ENCODE measurements at places on chromosomes 11 and 22.

GRCh38 chr11:72718101-72718501 lies 34.1 kb downstream of the ARAP1 start:
- DNase-seq: no peak

DNA sequence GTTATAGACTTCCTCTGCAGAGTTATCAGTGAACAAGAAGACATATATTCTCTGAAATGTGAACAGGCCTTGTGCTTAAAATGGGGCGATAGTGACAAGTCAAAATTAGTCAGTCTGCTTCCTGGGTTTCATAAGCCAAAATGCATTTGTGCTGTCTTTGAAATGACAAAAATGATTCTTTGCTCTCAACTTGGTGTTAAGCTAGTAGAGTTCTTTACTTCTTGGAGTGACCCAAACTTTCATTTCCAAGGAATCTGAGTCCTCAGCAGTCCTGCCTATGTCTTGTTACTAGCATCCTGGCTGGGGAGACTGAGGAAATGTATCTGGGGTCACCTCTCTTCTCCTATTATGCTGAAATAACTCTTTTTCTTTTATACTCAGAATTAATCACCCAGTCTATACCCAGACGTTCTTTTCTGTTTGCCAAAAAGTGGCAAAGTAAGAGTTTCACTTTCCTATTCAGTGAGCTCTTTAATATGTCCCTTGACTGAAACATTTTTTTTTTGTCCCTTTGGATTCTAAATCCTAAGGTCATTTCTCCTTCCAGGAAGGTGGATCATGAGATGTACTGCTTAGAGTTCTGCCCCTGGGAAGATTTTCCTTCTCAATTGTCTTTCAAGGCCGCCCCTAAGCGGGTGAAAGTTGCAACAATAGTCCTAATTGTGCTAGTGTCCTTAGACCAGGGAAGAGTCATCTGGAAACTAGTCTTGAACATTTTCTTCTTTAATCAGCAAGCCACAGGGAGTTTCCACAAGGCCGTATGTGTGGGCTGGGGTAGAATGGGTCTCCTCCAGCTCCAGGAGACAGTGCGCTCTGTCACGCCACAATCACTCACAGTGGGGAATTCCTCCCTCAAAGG lies 53.0 kb upstream of the RDX start:
- peak; percentile 4 for DNase-seq

GRCh38 chr11:78653294-78653909 lies 78.7 kb upstream of the NARS2 start:
- no peak for DNase-seq

DNA sequence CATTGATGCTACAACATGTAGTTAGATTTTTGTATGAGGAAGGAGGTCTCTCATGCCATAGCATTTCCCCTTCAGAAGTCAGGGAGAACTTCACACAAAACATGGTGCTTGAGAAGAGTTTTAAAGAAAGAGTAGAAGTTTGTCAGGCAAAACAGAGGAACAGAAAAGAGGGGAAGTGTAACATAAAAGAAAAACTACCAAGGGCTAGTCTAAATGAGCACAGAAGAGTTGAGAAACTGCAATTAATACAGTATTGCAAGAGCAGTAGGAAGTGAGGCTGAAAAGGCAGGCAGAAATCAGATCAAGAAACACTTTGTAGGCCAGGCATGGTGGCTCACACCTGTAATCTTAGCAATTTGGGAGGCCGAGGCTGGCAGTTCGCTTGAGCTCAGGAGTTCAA lies 61.0 kb downstream of the FAM168A start:
- DNase-seq: no peak

Measured in activated naive CD4-positive, alpha-beta T cell (primary cell).